ENCODE measurements at places on chromosomes 7 and 10.

DNA sequence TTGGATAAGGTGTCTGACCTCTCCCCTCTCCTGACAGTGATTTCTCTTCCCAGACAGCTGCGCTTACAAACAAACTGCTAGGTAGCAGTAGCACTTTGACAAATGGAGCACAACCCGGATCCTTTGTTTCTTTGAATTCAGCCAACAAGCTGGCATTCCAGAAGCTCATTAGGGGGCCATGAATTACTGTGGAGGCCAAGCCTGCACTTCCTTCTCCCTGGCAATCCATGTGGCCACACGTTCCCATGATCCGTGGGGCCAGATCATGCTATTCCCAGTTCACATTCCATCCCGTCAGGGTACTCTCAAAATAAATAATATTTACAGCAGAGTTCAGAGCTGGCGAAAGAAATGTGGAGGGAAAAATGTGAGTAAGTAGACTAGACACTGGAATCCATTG is 172.4 kb downstream of the PRPF18 start:
- no peak for DNase-seq

- no peak for DNase-seq
Measured at GRCh38 chr7:20539201-20539600, 76.3 kb upstream of the ABCB5 start.

DNA sequence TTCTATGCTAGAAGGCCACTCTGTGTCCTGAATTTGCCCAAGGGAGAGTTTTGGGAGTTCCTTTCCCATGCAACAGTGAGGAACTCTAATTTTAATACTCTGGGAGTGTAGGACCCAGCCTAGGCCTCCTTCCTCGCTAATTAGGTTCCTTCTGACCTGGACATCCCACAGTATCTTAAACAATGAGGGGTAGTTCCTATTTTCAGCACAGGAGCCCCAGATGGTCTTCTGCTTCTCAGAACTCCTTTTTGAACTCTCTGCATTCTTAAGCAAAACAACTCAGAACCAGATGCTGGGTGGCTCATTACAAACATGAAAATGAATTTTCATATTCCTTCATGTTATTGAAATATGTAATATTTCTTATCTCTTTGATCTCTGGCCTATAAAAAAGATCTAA is 116.9 kb downstream of the LRMDA start:
- DNase-seq = no peak

DNA sequence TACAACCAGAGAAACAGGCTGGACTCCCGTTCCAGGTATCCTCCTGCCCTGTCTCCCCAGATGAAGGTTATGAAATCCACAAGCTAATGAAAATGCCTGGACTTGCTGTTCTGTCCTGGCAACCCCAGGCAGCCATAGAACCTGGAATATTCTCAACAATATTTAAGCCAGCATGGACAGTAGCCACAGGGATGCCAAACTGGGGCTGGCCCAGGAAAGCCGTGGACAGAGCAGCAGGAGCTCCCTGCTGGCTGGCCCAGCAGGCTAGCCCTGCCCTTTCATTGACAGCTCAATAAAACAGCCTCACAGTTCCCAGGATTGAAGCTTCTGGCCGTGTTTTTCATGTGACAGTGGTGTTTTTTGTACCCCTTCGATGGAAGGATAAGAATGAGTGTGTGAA is 230.6 kb downstream of the BMPER start:
- no peak for DNase-seq

DNA sequence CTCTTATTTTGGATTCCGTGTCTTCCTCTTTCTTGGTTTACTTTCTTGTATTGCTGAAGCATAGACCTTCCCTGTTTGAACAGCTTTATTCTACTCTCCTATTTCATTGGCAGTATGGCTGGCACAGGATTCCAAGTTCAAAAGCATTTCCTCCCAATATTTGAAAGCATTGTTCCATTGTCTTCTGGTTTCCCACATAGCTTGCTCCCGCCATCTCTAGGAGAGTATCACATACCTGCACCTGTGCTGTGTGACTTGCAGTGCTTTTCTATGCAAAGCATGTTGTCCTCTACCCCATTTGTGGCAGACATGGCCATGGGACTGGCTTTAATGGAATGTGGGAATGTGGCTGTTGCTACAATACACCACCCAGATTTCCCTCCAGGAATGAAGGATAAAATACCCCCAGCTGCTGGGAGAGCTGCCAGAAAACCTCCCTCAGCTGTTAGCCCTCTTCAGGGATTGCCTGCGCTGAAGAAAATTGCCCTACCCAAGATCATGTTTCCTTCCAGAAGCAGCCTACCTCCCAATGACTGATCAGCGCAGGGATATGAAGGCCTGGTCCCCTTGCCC is 6.9 kb upstream of the MYOF start:
- no peak for DNase-seq

- DNase-seq = no peak
Measured at GRCh38 chr7:31647511-31647910, 39.5 kb upstream of the PPP1R17 start.

GRCh38 chr7:44767912-44768627 is 19.4 kb downstream of the ZMIZ2 start:
- no peak for DNase-seq

DNA sequence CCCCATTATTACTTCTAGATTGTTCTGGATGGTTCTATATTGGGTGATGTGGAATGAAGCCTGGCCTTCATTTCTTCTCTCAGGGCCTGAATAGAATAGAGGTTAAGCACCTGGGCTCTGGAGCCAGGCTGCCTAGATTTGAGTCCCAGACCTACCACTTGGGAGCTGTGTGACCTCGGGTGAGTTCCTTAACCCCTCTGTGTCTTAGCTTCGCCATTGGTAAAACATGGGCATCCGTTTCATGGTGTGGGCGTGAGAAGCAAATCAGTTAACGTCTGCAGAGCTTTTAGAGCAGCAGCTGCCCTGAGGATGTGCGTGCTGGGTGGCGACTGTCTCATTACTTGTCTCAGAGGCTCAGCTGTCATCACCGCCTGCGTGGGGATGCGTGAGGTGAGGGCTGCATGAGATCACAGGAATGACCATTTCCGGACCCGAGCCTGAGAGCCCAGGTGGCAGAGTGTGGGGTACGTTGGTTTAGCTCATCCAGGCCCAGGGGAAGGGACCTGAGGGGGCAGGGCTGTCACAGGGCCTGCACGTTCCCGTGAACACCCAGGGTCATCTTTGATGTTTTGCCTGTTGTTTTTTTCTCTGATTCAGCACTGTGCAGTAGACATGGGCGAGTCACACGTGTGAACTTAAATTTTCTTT is 9.7 kb downstream of the AGAP3 start:
- no peak for DNase-seq

DNA sequence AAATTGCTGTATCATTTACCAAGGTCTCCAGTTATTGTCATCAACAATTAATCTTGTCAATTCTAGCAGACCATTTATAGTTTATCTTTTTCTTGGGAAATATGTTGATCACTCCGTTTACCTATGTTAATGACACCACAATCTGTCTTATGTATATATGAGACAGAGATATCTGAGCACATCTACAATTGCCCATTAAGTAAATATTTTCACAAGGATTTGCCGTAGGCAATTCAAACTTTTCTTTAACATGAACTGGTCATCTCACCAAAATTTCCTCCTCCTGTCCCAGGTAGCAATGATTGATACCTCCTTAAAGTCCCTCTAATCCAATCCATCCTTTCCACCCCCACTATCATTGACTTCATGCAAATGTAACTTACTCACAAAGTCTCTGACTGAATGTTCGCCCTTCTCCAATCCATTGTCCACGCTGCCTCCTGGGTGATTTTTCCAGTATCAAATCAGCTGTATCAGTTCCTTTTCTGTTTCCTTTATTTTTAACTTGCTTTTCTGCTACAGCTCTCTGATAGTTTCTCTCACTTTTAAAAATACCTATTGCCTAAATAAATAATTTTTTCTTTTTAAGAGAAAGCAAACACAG is 138.3 kb downstream of the GNAT3 start:
- no peak for DNase-seq

DNA sequence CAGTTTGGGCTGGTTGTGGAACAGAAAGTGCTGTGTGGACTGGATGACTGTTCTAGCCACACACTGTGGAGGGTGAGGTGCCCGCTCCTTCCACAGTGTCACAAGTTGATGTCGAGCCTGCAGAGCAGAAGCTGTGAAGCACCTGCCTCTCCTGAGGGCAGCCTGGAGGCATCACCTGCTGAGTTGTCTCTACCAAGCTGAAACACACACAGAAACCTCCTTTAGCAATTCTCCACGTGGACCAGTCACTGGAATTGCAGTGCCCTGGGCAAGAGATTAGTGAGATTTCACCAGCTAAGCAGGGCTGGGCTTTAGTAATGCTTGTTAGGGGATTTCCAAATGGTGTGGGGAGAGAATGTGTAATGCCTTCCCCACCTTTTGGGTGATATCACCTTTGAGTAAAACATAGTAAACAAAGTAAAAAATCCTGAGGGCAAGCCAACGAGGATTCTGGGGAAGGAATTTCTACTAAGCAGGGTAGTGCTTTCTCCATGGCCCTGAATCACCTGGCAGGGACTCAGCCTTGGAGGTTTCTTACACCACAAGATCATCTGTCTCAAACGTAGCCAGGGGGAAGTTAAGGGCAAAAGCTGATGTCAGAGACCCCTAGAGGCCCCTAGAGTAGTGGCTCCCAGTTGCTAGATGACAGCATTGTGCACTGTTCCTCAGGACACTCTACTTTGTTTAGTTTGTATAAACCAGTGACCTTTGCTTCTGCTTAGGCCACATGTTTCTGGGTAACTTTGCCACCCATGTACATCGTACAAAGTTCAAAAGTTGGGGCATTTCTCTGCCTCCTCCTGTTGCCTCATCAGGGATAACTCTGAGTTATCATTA is 233.1 kb upstream of the IGFBP3 start:
- no peak for DNase-seq

DNA sequence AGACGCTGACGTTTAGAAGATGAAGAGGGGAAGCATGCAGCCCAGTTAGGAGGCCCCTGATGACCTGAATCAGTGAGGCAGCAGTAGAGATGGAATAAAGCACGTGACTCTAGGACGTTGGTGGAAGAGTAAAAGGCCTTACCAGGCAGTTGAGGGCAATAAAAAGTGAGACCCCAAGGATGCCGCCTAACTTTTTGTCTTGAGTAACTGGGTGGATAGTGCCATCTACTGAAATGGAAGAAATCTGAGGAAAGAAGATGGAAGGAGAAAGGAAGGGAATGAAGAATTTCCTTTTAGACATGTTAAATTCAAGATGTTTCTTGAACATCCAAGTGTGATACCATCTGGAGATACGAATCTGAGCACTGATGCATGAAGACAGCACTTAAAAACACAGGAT is 220.0 kb upstream of the LRRN3 start:
- DNase-seq = no peak

DNA sequence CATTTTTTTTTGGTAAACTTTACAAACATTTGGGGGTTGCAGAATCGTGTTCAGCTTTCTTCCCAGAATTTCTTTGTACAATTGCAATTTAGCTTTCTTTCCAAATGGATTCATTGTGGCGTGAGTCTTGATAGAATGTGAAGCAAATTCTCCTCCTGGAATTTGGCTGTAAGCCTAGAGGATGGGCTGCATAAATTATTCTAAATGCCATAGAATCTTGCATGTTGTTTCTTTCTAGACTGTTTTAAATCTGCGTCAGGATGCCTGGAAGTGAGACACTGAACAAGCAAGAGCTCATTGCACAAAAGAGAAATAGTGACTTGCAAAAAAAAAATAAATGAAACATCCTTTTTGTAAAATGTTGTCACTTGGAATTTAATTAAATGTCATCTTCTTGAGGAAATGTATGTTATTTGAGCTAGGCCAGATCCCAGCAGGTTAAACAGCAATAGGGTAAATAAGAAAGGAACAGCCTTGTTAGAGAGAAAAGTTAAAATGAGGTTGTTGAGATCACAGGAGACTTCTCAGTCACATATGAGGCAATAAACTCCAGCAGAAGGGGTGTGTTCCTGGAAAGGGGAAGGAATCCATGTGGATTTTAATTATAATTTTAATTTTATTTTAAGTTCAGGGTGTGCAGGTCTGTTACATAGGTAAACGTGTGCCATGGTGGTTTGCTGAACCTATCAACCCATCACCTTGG is 483.0 kb downstream of the PLXDC2 start:
- DNase-seq = no peak

- DNase-seq = no peak
Measured at GRCh38 chr7:24576171-24577025, 3.1 kb downstream of the PALS2 start.

GRCh38 chr10:8454357-8454756 is 399.9 kb downstream of the GATA3 start:
- no peak for DNase-seq

DNA sequence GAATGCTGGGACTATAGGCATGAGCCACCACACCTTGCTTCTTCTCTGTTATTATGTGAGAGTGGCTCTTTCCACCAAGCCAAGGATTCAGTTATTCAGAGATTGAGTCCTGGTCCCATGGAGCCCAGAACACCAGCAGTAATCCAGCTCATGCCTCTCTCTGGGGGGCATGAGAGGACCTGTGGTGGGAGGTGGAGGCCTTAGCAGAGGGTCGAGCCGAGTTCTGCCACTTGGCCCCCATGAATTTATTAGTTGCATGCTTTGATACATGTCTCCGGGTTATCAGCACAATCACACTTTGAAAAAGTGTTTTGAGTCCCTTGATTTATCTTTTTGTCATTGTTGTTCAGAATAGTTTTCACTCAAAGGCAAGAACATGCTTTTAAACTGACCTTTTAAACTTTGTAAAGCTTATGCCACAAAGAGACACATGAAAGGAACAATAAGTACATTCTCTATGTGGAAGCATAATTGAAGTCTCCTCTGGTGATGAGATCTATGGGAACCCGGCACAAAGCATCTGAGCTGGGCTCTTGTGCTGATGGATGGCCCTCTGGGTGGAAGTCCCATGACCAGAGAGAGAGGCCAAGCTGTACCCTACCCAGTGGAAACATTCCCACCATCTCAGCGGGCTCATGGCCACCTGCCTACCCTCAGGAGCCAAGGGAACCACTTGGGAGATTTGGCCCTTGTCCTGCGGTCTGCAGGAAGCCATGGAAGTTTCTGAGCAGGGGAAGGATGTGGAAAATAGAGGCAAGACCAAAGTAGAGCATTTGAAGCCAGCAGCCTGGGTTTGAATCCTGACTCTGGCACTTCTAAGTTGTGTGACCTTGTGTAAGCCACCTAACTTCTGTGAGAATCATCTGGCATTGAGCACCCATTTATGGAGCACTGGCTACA is 53.9 kb downstream of the MINDY4 start:
- DNase-seq = no peak

DNA sequence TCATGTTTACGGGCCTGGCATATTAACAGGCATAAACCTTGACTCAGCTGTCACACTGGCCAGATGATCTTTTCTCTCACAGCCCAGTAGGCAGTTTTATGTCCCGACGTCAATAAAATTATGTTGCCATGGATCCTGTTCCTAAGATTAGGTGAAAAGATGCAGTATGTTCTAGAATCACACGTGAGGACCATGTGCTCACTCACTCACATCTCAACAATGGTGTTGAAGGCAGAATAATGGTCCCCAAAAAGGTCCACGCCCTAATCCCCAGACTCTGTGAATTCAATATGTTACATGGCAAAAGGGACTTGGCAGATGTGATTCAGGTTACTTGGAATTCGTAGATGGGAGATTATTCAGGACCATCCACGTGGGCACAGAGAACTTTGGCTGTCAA is 3.5 kb downstream of the DOCK1 start:
- no peak for DNase-seq

DNA sequence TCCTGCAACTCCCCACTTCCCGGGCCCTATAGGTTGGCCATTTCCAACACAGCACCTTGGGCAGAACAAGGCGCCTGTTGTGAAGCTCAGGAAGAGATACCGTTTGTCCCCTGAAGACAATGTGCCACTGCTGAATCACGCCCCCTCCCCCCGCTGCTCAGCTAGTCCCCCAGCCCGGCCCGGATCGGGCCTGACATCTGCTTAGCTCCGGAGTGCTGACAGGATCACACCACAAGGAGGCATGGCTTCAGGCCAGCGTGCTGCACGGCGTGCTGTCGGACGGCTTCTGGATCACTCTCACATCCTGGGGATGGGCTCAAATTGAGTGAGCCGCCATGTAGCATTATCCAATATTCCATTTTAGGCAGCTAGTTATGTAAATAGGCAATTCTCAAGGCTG is 62.1 kb upstream of the EFCAB10 start:
- DNase-seq = no peak

Data from stimulated activated CD4-positive, alpha-beta T cell treated with anti-CD3 and anti-CD28 coated beads, Interleukin-1b, Interleukin-23, amount 100 ng/mL, for 1 hour (primary cell).